ENCODE measurements at places on chromosomes 2 and 18.

GRCh38 chr2:207772081-207772843 lies 2.6 kb upstream of the FZD5 start:
- peak; percentile 51 for DNase-seq

DNA sequence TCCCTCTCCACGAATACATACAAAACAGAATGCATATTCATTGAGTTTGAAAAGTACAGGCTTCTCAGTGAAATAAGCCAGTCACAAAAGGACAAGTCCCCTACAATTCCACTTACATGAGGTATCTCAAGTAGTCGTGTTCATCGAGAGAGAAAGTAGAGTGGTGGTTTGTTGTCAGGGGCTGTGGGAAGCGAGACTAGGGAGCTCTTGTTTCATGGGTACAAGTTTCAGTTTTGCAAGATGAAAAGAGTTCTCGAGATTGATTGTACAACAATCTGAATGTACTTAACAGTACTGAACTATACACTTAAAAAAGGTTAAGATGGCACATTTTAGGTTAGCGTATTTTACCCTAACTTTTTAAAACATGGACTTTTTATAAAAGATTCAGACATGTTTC lies 71.5 kb upstream of the TTC39C start:
- DNase-seq = no peak

DNA sequence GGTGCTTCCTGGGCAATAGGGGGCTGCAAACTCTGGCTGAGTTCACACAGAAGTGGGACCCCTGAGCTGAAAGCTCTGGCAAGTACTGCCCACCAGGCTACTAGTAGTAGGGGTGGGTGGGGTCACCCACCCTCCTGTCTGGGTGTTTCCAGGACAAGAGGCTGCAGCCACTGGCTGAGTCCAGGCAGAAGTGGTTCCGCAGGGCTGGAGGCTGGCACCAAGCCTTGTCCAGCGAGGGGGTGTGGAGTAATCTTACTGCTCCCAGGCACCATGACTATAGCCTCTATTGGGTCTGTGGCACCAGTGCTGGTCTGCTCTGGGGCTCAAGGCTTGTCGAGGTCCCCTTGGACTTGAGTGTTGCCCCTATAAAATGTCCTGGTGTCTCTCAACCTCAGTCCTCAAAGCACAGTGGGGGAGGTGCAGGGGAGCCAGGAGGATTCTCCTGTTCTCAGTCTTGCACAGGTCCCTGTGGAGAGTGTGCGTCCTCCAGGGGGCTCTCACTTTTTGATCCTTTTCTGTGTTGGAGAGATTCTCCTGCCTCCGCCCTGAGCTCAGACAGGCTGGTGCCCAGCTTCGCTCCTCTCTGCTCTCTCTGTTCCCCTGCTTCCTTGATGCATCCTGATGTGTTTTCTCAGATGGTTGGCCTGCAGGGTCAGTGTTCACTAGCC lies 48.1 kb downstream of the NUP35 start:
- no peak for DNase-seq

DNA sequence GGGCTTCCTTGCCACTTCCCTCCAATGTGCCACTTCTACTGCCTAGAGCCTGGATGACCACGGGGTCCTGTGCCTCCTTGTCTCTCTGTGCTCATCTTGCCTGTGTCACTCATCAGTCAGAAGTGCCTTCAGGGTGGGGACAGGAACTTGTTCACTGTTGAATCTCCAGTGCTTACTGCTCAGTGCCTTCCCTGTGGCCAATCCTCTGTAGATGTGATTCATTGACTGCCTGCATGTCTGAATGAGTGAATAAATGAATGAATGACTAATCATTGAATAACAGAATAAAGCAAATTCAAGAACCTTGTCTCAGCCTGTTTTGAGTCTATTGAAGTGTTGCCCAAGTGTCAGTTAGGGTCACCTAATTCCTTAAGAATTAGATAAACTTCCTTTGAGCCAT lies 42.3 kb upstream of the FAM136A start:
- peak; percentile 43 for DNase-seq

DNA sequence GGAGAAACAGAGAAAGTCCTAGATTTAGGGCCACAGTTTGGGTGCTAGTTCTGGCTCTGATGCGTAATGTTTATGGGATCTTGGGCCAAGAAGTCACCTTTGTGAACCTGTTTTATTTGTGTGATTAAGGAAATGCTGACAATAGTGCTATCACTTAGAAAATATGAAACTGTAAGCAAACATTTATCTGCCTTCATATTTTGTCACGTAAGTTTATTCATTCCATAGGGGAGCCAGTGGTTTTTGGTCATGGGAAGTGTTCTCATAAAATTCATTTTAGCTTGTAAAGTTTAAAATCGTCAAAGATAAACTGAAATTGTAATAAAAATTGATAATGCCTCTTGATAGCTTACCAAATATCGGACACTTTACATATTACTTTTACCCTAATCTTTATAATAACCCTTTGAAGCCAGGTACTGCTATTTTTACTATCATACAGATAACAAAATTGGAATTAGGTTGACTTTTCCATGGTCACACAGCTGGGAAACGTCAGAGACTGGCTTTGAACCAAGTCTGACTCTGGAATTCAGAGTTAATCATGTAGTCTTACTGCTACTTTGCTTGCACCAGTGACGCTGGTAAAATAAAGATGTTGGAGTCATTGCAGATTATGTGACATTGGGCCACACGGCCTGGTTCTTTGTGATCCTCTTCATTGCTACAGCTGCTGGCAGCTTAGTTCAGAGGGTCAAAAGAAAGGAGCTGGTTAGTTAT lies 99.7 kb downstream of the ICA1L start:
- DNase-seq = peak; percentile 62

DNA sequence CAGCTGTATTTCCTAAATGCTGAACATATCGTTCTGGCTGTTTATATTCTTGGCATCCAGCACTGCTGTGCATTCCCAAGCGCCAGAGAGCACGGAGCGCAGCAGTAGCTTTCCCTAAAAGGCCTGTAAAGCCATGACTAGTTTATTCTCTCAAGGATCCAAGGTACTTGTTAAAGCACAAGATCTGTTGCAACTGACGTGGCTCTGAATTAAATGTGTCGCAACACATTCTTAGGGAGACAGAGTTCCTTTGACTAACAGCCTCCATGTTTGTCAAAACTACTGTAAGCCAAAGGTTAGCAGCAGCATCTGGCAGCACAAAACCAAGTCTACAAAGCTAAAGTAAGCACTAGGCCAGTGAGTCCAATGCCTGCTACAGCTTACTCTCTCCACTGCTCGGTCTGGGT lies 188.6 kb upstream of the FN1 start:
- DNase-seq = peak; percentile 99

DNA sequence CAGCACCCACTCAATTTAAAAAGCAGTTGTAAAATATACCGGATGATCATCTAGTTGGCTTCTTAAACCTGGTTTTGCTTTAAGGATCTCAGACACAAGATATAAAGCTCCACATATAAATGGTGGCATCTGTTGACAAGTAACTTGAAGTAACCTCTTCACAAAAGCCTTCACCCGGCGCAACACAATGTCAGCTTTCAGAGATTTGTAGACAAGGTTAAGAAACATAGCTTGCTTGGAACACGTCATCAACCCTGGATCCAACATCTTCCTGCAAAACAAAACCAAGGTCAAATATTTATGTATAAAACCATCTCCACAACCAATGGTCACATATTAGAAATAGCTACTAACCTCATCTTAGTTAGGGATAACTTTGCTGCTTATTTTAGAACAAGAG lies 8.3 kb downstream of the CEBPZ start:
- DNase-seq = no peak

GRCh38 chr2:69943843-69944525 lies 17.4 kb downstream of the ASPRV1 start:
- no peak for DNase-seq

DNA sequence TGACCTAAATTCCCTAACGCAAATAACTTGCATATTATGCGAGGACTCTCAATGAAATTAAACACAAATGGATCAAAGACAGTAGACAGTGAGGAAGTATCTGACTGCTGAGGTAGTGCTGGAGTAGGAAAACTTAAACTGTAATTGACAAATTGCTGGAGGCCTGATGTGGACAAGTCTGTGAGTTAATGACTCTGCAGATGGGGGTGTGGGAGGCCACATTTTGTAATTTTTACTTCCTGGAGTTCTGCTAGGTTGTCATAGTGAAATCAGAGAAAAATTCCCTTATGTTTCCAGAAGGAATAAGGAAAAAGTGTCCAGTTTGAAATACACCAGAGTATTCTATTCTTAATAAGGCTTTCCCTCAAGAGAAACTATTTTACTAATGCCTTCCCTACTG lies 333.0 kb upstream of the CNTNAP5 start:
- DNase-seq = no peak

DNA sequence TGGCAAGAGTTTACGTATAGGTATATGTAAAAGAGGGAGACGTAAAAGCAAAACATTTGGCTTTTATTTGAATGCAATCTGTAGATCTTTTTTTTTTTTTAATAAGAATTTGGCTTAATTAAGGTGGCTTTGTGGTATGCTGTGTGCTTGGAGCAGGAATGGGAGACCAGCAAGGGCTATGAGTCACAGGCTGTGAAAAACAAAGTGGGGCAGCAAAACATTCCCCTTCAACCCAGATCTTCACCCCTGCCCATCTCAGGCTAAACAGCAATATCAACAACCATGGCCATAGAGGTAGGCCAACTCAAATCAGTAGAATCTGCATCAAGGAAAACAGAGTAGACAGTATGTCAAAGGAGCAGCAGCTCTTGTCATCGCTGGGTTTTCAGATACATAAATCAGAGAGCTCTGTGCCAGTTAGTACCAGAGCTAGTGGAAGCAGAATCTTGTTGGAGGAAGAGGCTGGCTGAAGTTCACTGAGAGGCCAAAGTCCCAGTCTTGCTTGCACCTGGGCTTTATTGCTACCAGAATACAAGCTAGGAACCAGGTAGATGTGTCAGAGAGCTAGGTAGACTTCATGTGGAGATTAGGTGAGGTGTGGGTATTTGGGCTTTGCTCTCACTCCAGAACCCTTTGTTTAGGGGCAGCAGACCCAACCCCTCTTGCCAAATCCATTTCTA lies 191.5 kb upstream of the FANCL start:
- DNase-seq = no peak

- peak; percentile 62 for DNase-seq
These were observed 16.7 kb upstream of the BZW1 start for GRCh38 chr2:200795028-200795440.

- no peak for DNase-seq
These were observed 193.5 kb upstream of the ALKAL2 start for GRCh38 chr2:481388-481787.

- no peak for DNase-seq
These were observed 39.9 kb downstream of the PRKCE start for GRCh38 chr2:45691171-45691999.

DNA sequence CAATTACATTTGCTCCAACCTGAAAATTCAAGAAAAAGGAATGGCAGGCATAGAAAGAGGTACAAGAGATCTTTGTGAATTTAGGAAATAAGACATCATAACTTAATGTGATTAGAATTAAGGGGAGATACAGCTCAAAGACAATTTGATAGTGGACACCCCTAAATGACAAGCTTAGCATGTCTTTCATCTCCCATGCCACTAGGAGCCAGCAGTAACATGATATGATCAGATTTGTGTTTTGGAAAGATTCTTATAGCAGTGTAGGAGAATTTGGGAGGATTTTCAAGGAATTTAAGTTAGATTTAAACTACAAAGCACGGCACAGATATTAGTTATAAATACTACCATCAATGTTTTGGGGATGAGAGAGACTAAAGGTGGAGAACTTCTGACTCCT lies 340.8 kb downstream of the RDH14 start:
- DNase-seq = peak; percentile 34

- DNase-seq = no peak
These were observed 56.2 kb upstream of the ETAA1 start for GRCh38 chr2:67341012-67341318.

DNA sequence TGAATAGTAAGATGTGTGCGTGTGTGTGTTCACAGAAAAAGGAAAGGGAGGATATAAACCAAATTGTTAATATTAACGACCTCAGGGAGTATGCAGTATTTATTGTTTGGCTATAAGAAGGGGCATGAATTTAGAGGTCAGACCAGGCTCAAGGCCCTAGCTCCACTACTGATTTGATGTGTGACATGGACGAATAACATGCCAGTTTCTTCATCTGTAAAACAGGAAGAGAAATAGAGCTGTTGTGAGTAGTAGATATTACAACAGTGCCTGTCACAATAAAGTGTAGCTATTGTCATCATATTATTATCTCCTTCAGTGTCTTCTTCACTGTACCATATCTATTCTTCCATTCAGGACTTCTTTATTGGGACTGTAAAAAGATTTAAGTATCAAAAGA lies 4.1 kb upstream of the MAT2A start:
- DNase-seq = no peak

DNA sequence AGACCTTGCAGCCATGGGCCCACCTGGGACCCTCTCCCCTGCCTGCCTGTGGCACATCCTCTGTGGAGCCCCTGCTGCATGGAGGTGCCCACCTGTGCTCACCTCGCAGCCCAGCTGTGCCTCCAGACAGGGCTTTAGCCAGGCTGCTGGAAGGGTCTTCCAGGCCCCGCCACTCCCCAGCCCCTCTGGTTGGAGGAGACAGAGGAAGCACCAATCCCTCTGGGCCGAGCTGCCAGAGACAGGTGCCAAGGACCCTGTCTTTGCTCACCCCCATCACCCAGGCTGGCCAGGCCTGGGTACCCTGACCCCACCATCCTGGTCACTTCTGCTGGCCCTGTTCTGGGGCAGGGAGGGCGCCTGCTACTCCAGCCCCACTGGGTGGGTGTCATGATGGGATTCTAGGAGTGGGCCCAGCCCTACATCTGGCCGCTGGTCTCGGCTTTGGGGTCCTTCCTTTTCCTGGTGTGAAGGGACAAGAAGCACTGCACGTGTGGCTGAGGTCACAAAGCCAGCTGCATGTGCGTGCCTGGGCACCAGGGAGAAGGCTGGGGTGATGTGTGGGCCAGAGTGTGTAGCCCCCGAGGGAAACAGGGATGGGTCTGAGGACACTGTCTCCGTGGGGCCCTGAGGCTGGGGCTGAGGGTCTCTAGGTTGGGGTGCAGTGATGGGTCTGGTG lies 9.3 kb upstream of the NEU4 start:
- no peak for DNase-seq

DNA sequence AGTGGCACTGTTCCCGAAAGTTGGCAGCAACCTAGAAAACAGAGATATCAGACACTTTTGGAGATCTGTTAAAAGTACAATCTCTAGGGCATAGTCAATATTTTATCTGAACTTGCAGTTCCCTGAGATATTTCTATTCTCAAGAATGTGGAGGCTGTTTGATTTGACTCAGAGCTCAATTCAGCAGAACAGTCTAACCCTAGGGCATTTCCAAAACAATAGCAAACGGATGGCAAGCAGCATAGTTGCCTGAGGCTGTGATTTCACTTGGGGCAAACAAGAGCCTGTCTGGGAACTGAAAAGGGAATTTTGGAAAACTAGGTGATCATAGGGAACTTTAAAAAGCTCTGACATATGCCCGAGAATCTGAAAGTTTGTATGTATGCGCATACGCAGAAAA lies 772.8 kb upstream of the LRRTM1 start:
- DNase-seq = no peak

- DNase-seq = no peak
These were observed 46.3 kb downstream of the MYO7B start for GRCh38 chr2:127581516-127582490.

- DNase-seq = no peak
These were observed 23.4 kb downstream of the APCDD1 start for GRCh38 chr18:10477863-10478260.
